ENCODE measurements at places on chromosomes 7 and 10.

GRCh38 chr7:30925117-30925516 is 13.5 kb downstream of the AQP1 start:
- no peak for DNase-seq

DNA sequence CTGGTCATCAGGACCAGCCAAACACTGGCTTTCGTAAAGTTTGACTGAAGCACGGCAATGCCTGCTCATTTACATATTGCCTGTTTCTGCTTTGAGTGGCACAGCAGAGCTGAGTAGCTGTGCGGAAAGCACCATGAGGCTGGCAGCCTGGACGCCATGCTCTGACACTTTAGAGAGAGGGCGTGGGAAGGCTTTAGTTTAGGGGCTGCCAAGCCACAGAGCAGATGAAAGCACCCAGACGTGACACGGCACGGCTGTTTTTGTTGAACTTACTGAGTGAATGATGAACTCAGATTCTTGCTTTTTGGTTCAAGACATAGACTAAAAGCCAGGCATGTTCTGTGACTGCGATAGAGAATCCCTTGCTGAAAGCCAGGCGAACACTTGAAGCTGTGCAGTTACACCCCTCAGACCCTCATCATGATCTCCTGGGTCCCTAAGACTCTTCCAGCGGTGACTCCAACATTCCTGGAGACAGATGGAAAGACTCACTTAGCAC is 182.1 kb downstream of the ZMYND11 start:
- no peak for DNase-seq

DNA sequence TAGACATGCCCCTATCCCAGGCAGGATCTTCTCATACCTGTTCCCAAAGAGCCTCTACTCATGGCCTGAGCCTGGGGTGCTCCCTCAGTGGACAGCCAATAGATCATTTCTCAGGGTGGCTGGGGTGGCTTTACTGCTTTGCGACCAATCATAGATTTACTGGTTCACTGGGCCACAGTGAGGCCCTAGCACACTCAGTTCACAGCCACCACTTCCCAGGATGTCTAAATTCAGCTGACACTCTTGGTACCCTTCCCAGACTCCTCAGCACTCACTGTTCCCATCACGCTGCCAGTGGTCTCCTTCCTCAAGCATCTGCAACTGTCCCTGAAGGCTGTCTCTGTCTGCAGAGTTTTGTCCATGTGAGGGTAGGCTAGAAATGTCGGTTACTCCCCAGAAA is 50.6 kb downstream of the ARHGAP22 start:
- DNase-seq = no peak

DNA sequence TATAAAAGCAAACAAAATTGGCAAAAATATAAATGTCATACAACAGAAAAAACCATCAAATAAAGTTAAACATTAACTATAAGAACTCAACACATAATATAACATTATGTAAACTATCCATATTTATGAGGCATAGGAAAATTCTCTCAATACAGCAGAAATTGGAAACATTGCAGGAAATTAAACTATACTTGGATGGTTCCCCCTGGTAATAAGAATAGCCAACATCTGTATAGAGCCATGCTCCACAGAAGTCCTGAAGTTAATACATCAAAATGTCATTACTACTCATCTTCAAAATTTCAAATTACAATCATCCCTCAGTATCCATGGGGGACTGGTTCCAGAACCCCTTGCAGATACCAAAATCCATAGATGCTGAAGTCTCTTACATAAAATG is 350.5 kb downstream of the PARD3 start:
- DNase-seq = no peak

- DNase-seq = no peak
Measured at GRCh38 chr7:151883857-151884256, 6.9 kb upstream of the PRKAG2 start.
